ENCODE measurements at places on chromosomes 5 and 9. TPM values are rescaled to one million over a fixed set of nuclear protein-coding genes. Genes with fewer than 3 reads are reported as not detected.
A peak's percentile ranks its signal among the peaks of the same experiment; 100 is the strongest.

FBP1 gene
- total RNA-seq, result 2.7 TPM

DNA sequence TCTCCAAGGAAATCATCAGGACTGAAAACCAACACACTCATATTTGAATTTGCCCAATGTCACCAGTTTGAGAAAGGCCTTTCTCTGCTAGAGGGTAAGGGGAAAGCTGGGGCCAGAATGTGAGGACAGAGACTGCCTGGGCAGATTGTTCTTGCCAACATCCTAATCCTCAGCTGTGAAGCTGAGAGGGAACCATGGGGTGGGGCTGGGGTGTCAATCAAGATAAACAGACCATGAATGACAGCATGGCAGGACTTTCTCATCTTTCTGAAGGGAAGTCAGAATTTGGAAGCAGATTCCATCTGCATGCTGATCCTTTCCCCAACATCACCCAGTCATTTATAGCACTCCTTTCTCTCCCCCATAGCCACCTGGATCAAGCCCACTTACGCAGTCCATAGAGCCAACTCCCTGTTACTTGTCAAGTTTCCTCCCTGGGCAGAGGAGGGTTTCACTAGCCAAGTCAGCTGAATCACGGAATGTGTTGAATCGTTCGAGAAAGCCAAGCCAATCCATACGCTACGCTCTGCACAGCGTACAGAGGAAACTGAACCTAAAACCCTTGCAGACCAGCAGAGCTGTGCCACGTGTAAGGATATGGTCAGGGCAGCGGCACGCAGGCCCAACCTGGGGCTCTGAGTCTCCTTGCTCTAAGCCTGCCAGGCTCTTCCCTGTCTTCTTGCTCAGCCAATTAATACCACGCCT lies 14.9 kb downstream of the GLDC start:
- no peak overlapping the region for H3K27ac ChIP-seq
- no peaks in the 10 kb centered on the region for H3K4me1 ChIP-seq
- no peak for DNase-seq
- no peaks in the 10 kb centered on the region for H3K36me3 ChIP-seq

DNA sequence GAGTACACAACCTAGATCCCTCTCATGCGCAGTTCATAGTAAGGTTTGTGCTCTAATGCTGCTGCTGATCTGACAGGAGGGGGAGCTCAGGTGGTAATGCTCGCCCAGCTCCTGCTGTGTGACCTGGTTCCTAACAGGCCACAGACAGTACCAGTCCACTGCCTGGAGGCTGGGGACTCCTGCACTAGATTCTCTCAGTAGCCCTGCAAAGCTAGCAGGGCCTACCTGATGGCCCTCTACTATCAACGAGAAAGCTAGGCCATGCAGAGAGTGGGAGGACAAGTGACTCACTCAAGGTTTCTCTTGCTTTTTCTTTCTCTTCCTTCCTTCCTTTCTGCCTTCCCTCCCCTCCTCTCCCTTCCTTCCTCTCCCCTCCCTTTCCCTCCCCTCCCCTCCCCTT lies 55.1 kb upstream of the TEX48 start:
- H3K36me3 ChIP-seq, result peaks cover 18% of the 10 kb centered on the region
- peak overlapping the region; percentile 79 for H3K27ac ChIP-seq
- no peaks in the 10 kb centered on the region for H3K27me3 ChIP-seq
- H3K4me1 ChIP-seq, result peaks cover 56% of the 10 kb centered on the region
- DNase-seq, result no peak

- H3K27ac ChIP-seq, result no peak overlapping the region
- H3K4me3 ChIP-seq, result no peak overlapping the region
- H3K36me3 ChIP-seq, result no peaks in the 10 kb centered on the region
- no peaks in the 10 kb centered on the region for H3K27me3 ChIP-seq
Observed at GRCh38 chr5:67878933-67879332, 336.6 kb upstream of the PIK3R1 start.

DNA sequence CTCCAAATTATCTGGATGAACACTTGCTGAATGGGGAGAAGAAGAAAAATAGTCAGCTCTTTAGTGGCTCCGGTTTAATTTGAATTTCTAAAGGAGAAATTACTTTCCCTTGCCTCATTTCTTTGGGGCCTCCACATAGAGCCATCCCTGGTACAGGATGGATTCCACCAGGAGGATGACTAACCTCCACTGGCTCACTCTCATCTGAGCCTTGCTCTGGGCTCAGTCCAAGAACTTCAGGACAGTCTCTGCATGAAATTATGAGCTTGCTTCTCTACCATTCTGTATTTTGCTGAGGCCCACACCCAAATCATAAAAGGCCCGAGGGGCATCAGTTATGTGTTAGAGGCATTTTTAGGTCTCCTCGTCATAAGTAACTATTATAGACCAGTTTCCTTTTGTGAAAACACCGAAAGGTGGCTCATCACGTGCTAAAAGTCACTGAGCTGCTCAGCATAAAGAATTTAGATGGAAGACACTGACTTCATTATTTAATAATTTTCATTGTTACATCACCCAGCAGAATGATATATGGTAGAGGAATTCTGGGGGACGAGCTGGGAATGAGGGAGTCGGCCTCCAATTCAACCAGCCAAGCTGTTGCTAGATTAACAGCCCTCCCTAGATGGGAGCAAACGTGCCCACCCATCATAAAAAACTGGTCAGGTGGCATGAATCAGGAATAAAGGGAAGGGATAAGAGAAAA lies 222.1 kb downstream of the TARS1 start:
- no peak overlapping the region for H3K27ac ChIP-seq
- H3K4me3 ChIP-seq, result no peak overlapping the region
- H3K4me1 ChIP-seq, result no peaks in the 10 kb centered on the region
- DNase-seq, result no peak
- no peaks in the 10 kb centered on the region for H3K36me3 ChIP-seq

Data from activated naive CD8-positive, alpha-beta T cell treated with anti-CD3 and anti-CD28 coated beads, Interleukin-2, amount 10 ng/mL, durations not matched to agents 7 days and 5 days (primary cell).